PC-9 (cell line): ENCODE measurements at places on chromosomes 2 and 18. TPM values are rescaled to one million over a fixed set of nuclear protein-coding genes. Genes with fewer than 3 reads are reported as not detected.

Gene BUB1
- total RNA-seq = 45.7 and 74.6 TPM in 2 replicates

Gene SEPTIN10
- 112 and 119 TPM in 2 replicates for total RNA-seq

Gene LIMS3
- 1.4 and 2.3 TPM in 2 replicates for total RNA-seq

Gene RGPD3
- 0.09 TPM in 1 of 2 replicates, not detected in the other for total RNA-seq

Gene DSG2
- total RNA-seq = 66.0 and 90.1 TPM in 2 replicates

Gene ARHGAP15
- not detected in 2 replicates for total RNA-seq

Gene DLGAP1
- total RNA-seq = 0.13 TPM in 1 of 2 replicates, not detected in the other

Gene BCL11A
- not detected in 2 replicates for total RNA-seq

Gene C1QL2
- total RNA-seq = not detected in 2 replicates

Gene IL1RL2
- total RNA-seq = 1.2 and 1.9 TPM in 2 replicates

Gene UGT1A10
- not detected in 2 replicates for total RNA-seq

Gene FBLN7
- total RNA-seq = 0.70 and 1.6 TPM in 2 replicates

Gene ASB18
- total RNA-seq = 0.46 TPM in 1 of 2 replicates, not detected in the other

Gene C2orf80
- not detected in 2 replicates for total RNA-seq

Gene ERBB4
- total RNA-seq = not detected in 2 replicates
